Upper lobe of right lung (tissue), 1 donor: ENCODE measurements at places on chromosomes 2 and 18. TPM values are rescaled to one million over a fixed set of nuclear protein-coding genes. Genes with fewer than 3 reads are reported as not detected.

The IL1B gene
- 11.5 TPM for total RNA-seq

DNA sequence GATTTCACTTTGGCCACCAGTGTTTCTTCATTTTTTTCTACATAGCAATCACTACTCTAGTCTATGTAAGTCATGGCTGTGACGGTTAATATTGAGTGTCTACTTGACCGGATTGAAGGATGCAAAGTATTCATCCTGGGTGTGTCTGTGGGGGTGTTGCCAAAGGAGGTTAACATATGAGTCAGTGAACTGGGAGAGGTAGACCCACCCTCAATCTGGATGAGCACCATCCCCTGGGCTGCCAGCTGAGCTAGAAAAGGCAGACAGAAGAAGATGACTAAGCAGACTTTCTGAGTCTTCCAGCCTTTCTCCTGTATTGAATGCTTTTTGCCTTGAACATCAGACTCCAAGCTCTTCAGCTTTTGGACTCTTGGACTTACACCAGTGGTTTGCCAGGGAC lies 265.0 kb upstream of the SLC8A1 start:
- DNase-seq = no peak

The C2orf92 gene
- 14.4 TPM for total RNA-seq

- no peak for DNase-seq
Observed at GRCh38 chr2:231336236-231336635, 59.3 kb upstream of the B3GNT7 start.

GRCh38 chr2:12558519-12558918 lies 158.2 kb upstream of the TRIB2 start:
- DNase-seq = no peak

- no peak for DNase-seq
Observed at GRCh38 chr2:69310111-69311023, 76.7 kb downstream of the GFPT1 start.

DNA sequence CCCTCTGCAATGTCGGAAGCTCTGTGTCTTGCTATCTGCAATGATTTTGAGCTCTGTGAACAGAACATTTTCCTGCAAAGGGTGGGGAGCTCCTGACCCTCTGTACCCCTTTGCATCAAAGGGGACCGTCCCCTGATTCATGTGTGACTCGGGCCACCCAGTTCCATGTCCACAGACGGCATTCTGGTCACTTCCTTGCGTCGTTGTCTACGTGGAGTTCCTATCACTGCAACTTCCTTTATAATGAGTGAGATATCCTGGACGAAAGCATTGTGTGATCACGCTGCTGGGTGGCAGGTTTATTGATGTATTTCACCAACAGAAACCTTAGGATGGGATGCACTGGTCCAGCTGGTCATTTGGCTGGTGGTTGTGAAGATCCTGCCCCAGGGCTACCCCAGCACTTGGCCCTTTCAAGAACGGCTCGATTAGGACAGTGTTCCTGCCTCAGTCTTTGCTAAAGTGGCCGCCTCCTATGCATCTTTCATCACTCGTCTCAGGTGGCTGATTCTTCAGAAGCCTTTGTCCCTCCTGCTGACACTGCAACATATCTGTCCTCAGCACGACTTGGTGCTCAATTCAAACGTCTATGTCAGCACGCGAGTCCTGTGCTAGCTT lies 202.7 kb downstream of the ACKR3 start:
- no peak for DNase-seq

GRCh38 chr2:12754643-12755042 lies 37.9 kb downstream of the TRIB2 start:
- DNase-seq = no peak

DNA sequence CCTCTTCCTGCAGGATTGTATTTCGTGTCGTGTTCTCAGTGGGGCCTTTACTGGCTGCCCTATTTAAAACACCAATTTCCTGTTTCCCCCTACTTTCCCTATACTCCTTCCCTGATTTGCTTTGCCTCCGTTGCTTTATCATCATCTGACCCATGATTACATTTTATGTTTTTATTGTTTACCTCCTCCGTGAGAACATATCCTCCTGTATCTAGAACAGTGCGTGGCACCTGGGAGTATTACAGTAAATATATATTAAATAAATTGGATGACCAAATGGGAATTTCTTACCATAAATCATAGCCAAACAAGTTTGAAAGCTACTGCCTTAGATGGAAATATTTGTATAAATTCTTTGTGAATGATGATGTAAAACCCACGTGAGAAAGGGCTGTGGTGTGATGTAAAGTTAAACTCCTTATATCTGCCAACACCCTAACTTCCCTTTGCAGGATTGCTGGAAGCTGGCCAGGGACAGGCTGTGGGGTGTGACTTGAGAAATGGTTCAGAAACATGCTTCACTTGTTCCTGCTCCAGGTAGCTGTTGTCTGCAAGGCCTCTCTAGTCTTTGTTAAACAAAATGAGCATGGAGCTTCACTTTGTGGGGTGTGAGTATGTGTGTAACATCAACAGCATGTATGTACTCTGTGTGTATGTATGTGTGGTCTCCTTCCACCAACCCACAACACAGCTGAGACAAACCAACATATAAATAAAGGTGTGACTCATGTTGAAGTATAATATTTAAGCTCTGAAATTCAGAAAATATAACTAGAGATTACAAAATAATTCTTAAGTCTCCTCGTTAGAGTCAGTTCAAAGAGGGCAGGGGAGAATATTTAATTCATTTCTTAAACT lies 40.3 kb downstream of the LHCGR start:
- DNase-seq = peak; percentile 70

DNA sequence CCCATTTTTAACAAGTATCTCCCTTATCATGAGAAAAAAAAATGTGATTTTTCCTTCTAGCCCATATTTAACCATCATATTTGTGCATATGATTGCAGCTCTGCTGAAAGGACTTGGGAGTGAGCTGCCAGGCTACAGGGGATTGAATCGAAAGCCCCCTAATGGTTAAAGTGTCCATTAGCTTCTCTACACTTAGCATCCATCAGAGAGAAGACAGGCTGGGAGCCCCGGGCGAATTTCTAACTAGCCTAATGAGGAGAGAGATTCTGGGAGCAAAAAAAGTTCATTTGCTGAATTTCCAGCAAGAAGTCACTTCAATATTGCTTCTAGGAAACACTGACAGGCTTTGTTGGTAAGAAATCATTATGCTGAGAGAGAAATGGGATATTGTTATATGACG lies 848.8 kb downstream of the TDRD15 start:
- no peak for DNase-seq

- no peak for DNase-seq
Observed at GRCh38 chr2:47486841-47487497, 84.0 kb downstream of the MSH2 start.

The RESP18 gene
- total RNA-seq = not detected

- DNase-seq = no peak
Observed at GRCh38 chr2:197871780-197872456, 67.5 kb downstream of the PLCL1 start.

GRCh38 chr18:36597636-36598035 lies 231.2 kb downstream of the TPGS2 start:
- no peak for DNase-seq

DNA sequence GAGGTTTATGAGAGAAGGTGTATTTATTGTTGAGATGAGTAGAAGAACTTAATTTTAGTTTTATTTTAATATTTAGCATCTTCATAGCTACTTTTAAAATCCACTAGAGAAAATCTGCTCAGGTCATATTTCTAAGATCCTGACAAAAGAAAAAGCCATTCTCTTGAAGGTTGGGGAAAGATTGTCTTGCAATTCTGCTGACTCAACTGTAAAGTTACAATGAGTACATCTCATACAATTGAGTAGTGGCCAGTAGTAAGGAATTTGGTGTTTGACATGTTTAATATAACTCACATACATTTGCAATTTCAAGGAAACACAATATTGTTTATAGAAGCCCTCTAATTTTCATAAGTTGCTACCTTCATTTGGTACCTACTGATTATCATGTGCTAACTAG lies 344.5 kb downstream of the LRRTM1 start:
- no peak for DNase-seq

The FOXI3 gene
- not detected for total RNA-seq

DNA sequence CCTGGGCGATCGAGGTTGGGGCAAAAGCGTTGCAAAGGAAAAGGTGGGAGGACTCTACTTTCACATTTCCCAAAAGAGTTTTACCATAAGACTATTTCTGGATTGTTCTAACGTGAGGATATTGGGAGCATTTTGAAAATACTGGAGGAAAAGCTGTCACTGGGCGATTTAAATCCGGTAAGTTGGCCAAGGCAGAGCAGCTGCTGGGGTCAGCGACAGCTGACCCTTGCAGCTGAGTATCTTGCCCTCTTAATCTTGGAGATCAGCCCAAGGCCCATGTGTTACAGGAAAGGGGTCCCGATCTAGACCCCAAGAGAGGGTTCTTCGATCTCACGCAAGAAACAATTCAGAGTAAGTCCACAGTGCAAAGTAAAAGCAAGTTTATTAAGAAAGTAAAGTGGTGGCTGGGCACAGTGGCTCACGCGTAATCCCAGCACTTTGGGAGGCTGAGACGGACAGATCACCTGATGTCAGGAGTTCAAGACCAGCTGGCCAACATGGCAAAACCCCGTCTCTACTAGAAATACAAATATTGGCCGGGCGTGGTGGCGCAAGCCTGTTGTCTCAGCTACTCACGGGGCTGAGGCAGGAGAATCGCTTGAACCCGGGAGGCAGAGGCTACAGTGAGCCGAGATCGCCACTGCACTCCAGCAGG lies 964 bp upstream of the ST3GAL5 start:
- peak; percentile 78 for DNase-seq

- no peak for DNase-seq
Observed at GRCh38 chr2:119788752-119789151, 29.0 kb downstream of the PTPN4 start.

The AMER3 gene
- total RNA-seq = not detected

The CDCA7 gene
- 4.1 TPM for total RNA-seq

DNA sequence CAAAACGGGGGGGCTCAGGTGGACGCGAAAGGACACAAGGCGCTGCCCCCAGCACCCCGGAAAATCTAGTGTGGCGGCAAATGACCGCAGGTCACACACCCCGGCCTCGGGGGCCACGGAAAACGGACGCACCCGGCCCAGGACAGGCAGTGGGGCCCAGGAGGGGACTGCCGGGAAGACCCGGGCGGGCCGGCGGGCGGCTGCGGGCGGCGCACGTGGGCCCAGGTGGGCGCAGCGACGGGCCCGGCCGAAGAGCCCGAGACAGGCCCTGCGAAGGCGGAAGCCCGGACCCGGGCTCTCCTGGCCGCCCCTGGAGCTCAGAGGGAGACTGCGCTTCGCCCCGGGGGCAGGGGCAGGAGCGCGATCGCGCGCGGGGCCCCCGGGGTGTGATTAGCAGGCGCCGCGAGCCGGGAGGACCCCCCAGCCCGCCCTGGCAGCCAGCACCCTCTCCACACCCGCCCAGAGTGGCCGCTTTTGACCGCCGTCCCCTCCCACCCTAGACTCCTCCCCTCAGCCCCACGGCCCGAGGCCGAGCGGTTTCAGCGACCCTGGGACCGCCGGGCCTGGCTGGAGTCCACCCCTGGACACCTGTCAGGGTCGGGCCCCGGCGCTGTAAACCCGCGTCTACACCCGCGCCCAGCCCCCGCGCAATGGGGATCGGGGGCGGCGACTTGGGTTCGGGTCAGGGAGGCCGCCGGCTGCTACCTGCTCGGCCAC lies 773 bp downstream of the MBP start:
- DNase-seq = peak; percentile 91

DNA sequence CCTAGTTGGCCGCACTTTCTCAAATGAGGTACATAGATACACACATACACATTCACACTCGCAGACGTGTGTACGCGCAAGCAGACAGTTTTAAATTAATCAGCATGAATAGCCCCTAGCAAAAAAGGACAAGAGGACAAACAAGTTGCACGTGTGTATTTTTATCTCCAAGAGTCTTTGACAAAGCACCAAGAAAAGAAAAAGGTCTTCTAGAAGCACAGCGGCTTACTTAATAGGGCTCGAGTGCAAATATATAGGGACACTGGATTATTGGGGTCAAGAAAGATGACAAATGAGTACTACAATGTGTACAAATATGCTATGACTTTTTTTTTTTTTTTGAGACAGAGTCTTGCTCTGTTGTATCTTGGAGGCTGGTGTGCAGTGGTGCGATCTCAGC lies 1.7 kb upstream of the BCL2 start:
- DNase-seq = no peak

- DNase-seq = no peak
Observed at GRCh38 chr2:70806013-70806412, 14.4 kb downstream of the CLEC4F start.

DNA sequence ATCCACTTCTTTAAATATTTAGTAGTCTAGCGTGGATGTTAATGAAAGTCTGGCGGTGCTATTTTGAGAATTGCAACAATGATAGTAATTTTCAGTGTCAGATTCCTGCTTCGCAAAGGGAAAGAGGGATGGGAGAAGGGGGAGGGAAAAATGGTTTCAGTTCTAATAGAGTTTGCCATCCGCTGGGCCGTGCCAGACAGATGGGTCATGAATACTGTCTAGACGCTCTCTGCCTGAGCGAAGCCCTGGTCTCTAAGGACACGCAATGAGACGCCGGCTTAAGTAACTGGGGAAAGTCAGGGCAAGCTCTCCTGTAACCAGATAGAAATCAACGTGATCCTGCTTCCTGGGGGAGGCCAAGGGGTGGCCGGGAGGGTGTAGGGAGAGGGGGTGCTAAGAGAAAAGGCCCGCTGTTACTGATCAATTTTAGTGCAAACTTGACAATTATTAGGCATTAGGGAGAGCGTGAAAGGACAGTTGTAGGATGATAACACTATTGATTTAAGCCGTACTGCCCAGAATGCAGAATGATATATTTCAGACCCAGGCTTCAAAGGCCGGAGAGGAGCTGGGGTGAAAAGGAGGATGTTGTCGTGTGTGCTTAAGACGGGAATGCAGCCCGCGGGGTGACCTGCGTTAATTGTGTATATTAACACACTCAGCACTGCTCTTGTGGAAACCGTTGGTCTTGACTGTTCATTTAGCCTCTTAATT lies 229.2 kb downstream of the LDLRAD4 start:
- no peak for DNase-seq

DNA sequence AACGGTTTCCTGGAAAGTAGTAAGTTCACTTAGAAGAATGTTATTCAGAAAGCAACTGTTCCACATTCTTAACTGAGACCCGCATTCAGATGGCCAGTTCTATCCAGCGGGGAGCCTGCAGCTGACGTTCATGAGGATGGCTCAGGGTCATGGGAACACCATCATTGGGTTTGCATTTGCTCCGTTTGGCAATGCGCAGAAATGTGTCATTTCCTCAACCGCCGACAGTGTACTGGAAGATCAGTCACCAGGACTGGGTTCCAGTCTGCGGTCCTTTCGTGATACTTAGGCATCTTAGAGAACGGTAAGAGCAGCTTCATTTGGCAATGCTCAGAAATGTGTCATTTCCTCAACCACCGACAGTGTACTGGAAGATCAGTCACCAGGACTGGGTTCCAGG lies 104.0 kb downstream of the DNER start:
- DNase-seq = no peak

The C2orf81 gene
- 2.1 TPM for total RNA-seq

DNA sequence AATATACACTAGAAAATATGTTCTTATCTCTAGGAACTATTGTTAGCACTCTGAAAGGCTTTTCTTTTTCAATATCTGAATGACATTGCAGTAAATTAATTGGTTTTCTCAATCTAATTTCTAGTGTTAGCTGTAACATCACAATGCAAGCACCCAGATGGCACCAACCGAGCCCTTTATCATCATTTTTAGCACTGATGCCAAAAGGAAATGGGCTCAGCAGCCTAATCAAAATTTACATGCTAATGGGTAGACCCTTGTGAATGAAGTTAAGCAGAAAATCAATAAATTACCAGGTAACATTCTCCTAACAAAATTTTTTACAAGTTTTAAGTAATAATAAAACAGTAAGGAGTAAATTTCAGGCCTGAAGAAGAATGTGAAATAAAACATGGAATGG lies 53.5 kb upstream of the PGAP1 start:
- no peak for DNase-seq

The GAD1 gene
- not detected for total RNA-seq
